ENCODE measurements at places on chromosomes 4 and X. TPM values are rescaled to one million over a fixed set of nuclear protein-coding genes. Genes with fewer than 3 reads are reported as not detected.
A peak's percentile ranks its signal among the peaks of the same experiment; 100 is the strongest.

SSX2B gene
- not detected for total RNA-seq

ADH1B gene
- 91.9 TPM for total RNA-seq

PPEF1 gene
- total RNA-seq: 0.58 TPM

BTK gene
- 1.3 TPM for total RNA-seq

SYP gene
- total RNA-seq: 1.6 TPM

DIAPH2 gene
- total RNA-seq: 9.3 TPM

EREG gene
- total RNA-seq: not detected

BLTP1 gene
- total RNA-seq: 32.2 TPM

KDR gene
- 23.4 TPM for total RNA-seq

SPANXD gene
- not detected for total RNA-seq

VEGFC gene
- 7.5 TPM for total RNA-seq

IL1RAPL1 gene
- total RNA-seq: 1.9 TPM

GRSF1 gene
- total RNA-seq: 108 TPM

HPGD gene
- total RNA-seq: 1.4 TPM

NAT8L gene
- 0.52 TPM for total RNA-seq

PDZD4 gene
- 4.5 TPM for total RNA-seq

DCLK2 gene
- total RNA-seq: 21.9 TPM

GRCh38 chr4:11470438-11471045 lies 41.8 kb upstream of the HS3ST1 start:
- no peak for DNase-seq

GRCh38 chr4:69811166-69811565 lies 48.8 kb downstream of the SULT1E1 start:
- no peak for DNase-seq

DNA sequence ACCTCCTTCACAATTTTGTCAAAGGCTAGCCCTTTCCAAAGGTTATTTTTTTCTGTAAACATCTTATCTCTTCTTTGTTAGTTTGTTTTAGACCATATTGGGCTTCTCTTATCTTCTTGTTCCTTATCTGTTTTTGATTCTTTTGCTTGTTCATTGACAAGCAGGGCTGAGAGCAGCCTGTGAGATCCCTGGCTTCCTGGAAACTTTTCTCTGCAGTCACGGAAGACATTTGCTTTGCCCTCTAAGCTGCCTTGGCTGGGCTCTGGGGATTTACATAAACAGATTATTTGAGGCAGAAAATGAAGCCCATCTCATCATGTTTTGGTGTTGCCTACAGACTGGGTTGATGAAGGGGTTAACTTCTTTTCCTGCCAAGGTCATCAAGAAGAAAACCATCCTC lies 157.4 kb upstream of the AMOT start:
- no peak for DNase-seq

- no peak for DNase-seq
Measured at GRCh38 chrX:151712253-151712652, 3.6 kb upstream of the FATE1 start.

DNA sequence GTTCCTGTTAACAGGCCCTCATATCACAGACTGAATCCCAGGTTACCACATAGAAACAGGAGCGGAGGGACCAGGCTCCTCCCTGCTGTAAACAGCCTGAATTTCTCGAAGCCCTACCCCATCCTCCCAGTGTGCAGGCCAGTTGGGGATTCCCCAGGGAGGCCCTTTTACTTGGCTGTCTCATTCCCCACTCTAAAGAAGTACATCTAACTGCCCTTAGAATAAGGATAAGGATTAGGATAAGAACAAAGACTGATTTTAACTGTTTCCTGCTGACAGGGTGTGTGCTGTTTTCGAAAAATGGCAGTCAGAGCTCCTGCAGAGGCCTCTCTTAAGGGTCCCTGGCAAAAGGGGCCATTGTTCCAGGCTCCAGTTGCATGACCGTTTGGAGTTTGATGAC lies 133.7 kb downstream of the PAPSS1 start:
- DNase-seq: no peak

- DNase-seq: no peak
Measured at GRCh38 chrX:372856-373640, 13.7 kb downstream of the PPP2R3B start.

GRCh38 chr4:1251773-1252066 lies 2.8 kb upstream of the CTBP1 start:
- DNase-seq: no peak

DNA sequence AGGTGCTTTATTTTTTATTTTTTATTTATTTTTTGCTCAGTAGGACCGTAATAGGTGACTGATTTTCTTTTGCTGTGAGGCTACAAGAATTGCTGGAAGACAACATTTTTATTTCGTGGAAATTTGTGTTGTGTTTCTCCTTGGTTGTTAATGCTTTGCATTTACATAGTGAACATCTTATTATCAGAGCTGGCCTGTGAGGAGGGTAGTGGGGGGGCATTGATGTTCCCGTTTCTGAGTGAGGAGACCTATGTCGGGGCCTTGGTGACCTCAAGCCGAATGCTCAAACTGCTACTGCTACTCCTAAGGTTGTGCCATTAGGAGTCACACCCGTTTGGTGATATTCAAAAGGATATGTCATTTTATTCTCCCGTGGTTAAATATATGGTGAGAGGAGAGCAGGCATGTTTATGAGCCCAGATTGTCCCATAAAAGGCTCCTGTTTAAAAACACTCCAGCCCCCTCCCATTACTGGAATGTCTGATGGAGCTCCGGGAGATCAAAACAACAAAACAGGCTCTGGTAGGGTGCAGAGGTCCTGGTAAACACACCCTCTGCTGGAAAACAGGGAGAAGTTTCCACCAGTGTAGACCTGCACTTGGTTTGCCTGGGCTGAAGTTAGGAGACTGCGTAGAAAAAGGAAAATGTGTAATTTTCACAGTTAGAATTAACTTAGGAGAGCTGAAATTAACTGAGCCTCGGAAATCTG lies 5.6 kb downstream of the PDGFRA start:
- DNase-seq: no peak

DNA sequence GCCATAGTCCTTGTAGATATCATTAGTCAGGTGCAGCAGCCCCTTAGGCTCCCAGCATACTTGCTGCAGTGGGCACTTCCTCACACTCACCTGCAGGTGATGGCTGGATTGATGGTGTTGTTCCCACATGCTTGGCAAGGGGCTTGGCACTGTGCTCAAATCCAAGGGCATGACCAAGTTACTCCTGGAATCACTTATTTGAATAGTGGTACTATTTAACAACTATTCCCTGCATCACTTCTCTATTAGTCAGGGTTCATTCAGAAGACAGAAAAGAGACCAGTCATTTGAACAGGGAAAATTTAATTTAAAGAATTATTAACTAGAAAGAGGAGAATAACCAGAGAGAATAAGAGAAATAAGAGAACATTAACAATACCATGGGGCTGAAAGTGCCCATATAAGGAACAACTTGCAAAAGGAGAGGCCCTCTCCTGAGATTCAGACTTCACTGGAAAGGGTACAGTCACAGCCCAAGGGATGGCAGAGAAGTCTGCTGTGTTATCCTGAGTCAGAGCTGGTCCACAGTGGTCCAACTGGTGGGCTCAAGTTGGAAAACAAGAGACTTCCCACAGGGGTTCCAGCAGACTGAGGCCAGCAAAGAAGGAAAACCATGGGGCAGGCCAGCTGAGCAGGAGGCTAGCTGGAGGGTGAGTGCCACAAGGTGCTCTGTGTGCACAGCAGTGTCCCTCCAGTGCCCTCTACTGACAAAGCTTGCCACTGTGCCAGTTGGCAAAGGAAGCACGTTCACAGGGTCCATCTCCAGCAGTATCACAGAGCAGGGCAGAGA lies 9.8 kb downstream of the SPP1 start:
- DNase-seq: peak; percentile 55

GRCh38 chrX:149032449-149032848 lies 472.7 kb downstream of the IDS start:
- DNase-seq: no peak

GRCh38 chr4:114694770-114695169 lies 96.2 kb downstream of the UGT8 start:
- no peak for DNase-seq

- DNase-seq: no peak
Measured at GRCh38 chr4:113094331-113094730, 44.9 kb downstream of the ANK2 start.

DNA sequence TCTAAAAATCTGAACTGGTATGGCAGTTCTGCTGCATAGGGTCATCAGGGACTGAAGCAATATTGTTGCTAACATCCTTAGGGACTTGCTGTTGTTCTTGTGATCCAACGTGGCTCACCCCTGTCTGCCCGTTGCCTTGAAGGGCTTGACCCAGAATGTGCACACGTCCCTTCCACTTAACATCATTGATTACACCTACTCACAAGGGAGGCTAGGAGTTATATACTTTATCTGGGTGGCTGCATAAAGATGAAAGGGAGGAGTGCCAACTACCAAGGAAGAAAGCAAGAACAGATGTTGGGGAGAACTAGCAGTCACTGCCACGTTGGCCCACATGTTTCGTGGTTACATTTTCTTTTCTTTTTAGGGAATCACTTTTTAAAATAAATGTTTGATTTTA lies 34.0 kb downstream of the SLC9A6 start:
- no peak for DNase-seq

GRCh38 chr4:35525192-35525978 lies 718.9 kb downstream of the ARAP2 start:
- DNase-seq: no peak

DNA sequence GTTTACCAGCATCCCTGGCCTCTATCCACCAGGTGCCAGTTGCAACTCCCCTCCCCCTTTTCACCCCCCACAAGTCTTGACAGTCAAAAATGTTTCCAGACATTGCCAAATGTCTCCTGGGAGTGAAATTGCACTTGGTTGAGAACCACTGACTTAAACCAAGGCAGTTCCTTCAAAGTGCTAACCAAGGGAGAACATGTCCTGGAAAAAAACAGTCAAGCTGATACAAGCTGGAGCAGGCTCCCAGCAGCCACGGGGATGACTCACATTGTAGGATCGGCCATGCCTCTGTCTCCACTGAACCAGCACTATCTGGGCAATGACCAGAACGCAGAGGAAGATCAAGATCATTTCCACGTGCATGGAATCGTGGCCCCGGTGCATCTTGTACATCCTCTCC lies 11.4 kb downstream of the RNF175 start:
- no peak for DNase-seq

GRCh38 chr4:89248879-89249281 lies 58.7 kb downstream of the GPRIN3 start:
- DNase-seq: no peak

DNA sequence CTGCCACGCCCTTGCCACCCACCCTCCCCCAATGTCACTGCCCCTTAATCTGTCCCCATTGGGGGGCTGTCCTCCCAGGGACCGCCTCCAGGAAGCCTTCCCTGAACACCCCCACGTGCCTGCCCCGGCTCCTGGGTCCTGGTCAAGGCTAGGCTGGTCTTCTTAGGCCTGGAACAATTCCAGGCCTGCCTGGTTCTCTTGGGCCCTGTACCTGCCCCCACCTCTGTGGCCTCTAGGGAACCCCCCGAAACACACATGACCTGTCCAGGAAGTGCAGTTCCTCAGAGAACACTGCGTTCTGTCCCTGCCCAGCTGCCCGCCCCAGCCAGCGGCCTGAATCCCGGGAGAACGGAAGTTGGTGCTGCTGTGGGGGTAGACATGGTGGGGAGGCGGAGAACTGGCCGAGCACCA lies 5.1 kb downstream of the MXD4 start:
- DNase-seq: peak; percentile 56

- no peak for DNase-seq
Measured at GRCh38 chrX:95071621-95072020, 1397.6 kb downstream of the FAM133A start.

DNA sequence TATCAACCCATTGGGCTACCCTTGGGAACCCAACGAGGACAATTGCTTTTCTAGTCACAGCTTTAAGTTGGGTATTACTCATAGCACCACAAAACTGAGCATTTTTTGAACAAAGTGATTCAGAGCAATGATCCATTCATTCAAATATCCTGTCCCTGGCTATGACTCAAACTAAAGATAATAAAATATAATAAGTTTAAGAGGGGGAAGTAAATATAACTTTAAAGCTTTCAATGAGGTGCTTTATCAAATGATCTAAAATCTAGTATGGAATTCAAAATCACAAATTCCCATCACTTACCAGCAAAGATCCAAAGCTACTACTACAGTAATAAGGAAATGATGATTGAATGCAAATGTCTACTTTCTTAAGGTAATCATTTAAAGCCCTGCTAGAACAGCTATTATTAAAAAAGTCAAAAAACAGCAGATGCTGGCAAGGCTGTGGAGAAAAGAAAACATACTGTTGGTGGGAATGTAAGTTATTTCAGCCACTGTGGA lies 39.8 kb upstream of the S100G start:
- DNase-seq: no peak

GRCh38 chr4:149176039-149176438 lies 639.6 kb downstream of the IQCM start:
- no peak for DNase-seq

DNA sequence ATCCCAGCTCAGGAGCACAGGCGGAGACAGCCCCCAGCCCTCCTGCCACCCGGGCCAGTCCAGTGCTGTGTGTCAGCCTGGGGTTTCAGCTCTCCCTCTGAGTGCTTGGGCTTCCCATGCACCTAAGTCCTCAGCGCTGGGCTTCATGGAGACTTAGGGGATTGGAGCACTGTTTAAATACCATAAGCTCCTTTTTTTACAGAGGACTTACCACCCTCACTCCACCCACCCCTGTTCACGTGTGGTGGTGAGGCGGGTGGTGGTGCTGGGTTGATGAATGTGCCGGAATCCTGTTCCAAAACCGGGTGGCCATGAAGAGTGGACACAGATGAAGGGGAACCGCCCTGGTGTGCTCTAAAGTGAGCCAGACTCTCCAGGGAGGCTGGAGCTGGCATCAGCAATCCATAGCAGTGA lies 66.9 kb downstream of the PSAPL1 start:
- DNase-seq: no peak

GRCh38 chr4:139076016-139076744 lies 60.6 kb downstream of the NOCT start:
- no peak for DNase-seq

- DNase-seq: no peak
Measured at GRCh38 chr4:33062155-33062806, 2342.1 kb downstream of the PCDH7 start.

DNA sequence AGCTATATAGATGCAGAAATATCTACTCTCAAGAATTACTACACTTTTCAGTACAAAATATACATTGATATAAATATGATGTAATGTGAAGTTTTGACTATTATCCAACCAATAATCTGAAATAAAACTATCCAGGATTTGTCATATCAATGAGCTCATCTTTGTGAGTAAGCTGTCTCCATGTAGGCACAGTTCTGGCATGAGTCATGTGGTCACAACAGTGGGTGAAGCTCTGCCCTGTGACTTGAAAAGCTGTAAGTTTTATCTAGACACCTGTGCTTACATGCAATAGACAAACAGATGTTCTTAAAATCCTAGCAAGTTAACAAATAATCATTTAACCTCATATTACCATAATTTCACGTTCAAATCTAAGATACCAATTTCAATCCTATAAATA lies 192.7 kb downstream of the GABRG1 start:
- DNase-seq: no peak

GRCh38 chrX:10681167-10681566 lies 60.8 kb upstream of the MID1 start:
- DNase-seq: no peak

GRCh38 chr4:25466966-25467697 lies 90.1 kb downstream of the ANAPC4 start:
- no peak for DNase-seq

- no peak for DNase-seq
Measured at GRCh38 chr4:69056921-69057550, 39.2 kb upstream of the UGT2B7 start.

- no peak for DNase-seq
Measured at GRCh38 chr4:113575401-113575800, 186.1 kb downstream of the CAMK2D start.
